ENCODE measurements at places on chromosomes 2 and 18.

GRCh38 chr2:175557810-175558377 is 376.4 kb upstream of the ATP5MC3 start:
- no peak for DNase-seq

GRCh38 chr2:117716505-117716904 is 98.0 kb upstream of the DDX18 start:
- DNase-seq, result no peak

DNA sequence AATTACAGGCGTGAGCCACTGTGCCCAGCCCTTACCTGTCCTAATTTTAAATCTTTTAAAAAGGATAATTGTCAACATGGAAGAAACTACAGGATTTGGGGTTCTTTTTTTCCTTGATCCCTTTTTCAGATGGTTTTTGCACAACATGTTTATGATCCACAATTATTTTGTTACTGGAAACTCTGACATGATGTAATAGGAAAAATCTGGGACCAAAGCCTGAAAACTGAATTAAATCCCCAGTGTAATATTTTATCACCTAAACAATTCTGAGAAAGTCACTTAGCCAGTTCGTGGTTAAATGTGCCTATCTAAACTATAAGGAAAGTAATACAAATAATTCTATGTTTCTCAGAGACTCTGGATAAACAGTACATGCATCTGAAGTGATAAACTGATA is 1649.7 kb downstream of the LRP1B start:
- DNase-seq, result no peak

DNA sequence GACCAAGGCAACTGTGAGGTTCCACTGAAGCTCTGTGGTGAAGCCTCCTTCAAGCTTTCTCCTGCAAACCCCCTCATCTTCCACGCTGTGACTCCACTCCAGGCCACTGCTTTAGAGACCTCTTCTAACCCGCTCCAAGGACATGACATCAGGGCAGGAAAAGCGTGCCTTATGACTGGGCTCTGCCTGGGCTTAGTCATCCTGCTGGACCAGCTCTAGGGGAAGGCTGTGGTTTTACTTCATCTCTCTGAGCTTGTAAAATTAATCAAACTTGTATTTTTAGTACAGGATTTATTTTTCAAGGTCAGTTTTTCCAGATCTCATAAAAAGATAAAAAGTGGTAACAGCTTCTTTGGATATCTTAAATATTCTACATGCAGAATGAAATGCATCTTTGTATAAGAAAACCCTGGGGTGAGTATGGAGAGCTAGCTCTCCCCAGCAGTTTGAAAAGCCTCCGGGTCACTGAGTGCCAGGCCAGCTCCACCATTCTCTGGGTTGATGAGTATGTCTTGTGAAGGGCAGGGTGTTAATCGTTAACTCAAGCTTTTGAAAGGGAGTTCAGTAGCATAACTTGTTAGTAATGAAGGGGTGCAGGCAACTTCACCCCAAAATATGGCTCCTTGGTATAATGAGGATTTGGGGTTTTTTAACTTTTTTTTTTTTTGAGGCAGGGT is 33.1 kb upstream of the YPEL5 start:
- no peak for DNase-seq

DNA sequence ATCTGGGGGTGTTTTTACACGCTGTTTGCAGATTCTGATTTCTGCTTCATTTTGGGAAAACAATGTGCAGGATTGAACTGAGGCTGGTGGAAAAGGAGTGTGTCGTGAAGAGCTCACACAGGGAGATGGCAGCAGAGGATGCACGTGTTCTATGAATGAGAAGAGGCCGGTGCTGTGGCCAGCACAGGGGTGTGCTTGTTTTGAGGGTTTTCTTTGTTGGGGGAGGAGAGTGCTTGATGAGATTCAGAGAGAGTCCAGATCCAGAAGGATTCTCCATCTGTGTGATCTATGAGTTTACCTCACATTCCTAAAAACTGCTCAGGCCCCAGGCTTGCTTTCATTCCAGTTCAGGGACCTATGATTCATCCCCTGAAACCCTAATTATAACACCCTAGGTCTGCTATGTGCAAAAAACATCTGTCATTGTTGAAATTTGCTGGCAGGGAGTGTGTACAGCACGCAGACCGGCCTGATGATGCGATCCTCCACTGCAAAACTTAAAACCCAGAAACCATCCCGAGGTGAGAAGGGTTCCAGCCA is 12.1 kb downstream of the TGFA start:
- no peak for DNase-seq

DNA sequence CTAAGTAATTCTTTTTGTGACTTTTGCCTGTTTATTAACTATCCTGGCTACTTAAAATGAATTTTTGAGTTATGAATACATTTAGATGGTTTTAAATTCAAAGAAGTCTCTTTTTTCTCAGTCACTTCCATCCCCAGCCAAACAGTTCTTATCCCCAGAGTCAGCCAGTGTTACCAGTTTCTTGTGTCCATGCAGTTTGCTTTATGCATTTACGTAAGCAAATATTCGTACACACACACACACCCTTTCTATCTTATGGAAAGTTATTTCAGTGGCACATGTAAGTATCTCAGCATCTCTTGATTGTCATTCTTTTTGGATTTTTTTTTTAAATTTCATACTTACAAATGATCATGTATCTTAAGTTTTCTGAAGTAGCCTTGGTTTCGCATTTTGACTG is 113.2 kb downstream of the NEDD4L start:
- no peak for DNase-seq

- no peak for DNase-seq
These were observed 18.9 kb downstream of the GNLY start for GRCh38 chr2:85712849-85713612.

GRCh38 chr2:226378753-226379705 is 420.6 kb downstream of the IRS1 start:
- DNase-seq, result no peak

- DNase-seq, result peak; percentile 71
These were observed 111.5 kb upstream of the SH3BP4 start for GRCh38 chr2:234840336-234840735.

DNA sequence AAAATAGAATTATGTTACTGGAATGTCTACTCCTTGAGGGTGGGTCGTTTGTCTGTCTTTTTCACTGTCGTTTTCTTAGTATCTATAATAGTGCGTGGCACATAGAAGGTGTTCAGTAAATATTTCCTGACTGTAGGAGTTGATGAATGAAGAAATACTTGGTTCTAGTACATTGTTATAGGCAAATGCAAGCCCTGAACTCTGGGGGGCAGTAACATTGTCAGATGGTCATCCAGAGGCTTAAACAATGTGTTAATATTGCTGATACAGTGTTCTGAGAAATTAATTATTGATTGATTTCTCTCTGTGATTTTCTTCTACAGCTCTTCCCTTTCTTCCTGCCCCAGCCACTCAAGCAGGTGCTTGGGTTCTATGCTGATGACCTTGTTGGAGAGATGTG is 24.4 kb upstream of the THOC1 start:
- no peak for DNase-seq

- DNase-seq, result no peak
These were observed 131.0 kb downstream of the SNTG2 start for GRCh38 chr2:1081451-1082225.

DNA sequence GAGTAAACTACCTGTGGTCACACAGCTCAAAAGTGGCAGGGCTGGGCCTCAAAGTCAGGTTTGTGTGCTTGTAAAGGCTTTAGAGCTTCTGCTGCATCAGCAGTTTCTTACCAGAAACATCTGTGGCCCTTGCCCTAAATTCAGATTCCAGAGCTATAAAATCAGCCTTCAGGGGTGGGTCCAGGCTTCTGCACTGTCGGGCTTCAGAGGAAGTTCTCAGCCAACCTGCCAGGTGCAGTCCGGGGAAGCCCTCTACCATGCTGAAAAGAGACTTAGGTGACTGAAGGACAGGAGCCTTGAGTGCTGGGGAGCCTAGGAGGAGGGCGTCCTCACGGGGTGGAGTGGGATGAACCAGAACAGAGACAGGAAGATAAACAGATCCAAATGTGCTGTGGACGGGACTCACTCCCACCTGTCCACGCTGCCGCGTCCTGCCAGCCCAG is 69.9 kb upstream of the HS6ST1 start:
- DNase-seq, result no peak

DNA sequence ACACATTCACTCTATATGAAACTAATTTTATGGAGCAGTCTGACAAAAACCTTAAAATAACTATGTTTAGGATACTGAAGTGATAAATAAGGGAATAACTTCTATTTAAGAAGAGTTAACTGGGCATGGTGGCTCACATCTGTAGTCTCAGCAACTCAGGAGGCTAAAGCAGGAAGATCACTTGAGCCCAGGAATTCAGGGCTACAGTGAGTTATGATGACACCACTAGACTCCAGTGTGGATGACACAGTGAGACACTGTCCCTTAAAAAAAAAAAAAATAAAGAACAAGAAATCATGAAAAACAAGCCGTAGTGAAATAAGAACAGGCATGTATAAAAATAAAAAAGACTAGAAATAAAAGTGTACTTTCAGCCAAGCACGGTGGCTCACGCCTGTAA is 82.0 kb downstream of the THADA start:
- DNase-seq, result no peak

DNA sequence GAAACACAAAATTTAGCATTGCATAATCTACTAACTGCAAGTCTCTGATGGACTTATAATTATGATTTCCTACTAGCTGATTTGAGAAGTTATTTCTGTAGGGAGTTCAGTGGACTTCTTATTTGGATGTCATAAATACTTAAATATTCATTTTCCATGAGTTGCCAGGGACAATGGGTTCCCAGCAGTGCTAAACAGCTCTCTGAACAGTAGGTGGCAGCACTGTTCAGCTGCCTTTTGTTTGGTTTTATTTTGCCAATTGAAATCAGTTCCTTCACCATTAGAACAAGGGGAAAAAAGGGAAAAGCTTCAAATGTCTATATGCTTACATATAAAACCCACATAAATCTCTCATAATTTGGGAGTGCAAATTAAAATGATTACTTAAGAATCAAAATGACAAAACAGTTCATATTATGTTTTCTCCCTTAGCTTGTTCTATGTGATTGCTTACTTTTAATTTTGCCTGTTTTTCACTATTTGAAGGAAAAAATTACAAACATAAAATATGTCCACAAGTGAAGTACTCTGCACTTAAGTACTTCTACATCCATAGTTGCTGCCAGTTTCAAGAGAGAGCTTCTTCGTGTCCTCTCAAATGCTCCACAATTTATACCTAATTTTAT is 898.9 kb downstream of the CPS1 start:
- DNase-seq, result peak; percentile 20

- DNase-seq, result no peak
These were observed 255.8 kb upstream of the HNRNPA3 start for GRCh38 chr2:176956791-176957190.

GRCh38 chr2:134778372-134778771 is 59.6 kb upstream of the TMEM163 start:
- DNase-seq, result no peak

- DNase-seq, result no peak
These were observed 24.8 kb downstream of the DYNC1I2 start for GRCh38 chr2:171712051-171712450.

DNA sequence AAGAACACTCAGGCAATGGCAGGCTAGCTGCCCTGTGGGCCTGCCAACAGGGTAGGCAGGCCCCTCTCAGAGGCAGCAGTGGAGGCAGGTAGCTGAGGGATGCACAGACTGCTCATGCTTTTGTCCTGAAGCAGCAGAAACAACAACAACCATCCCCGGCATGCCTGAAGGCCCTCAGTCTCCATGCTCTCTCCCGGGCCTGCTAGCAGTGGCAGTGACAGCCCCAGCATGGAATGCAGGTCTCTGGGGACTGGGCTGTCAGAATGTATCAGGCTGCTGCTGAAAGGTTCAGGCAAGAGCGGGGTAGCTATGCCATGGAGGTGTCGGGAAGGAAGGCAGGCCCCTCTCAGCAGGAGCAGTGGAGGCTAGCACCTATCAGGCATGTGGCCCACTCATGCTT is 209.8 kb downstream of the KCNJ3 start:
- peak; percentile 2 for DNase-seq

- peak; percentile 65 for DNase-seq
These were observed 781 bp upstream of the SOX11 start for GRCh38 chr2:5691221-5691984.

GRCh38 chr18:55141318-55141717 is 182.1 kb upstream of the CCDC68 start:
- DNase-seq, result no peak

GRCh38 chr2:1505031-1505441 is 91.8 kb downstream of the TPO start:
- DNase-seq, result no peak

DNA sequence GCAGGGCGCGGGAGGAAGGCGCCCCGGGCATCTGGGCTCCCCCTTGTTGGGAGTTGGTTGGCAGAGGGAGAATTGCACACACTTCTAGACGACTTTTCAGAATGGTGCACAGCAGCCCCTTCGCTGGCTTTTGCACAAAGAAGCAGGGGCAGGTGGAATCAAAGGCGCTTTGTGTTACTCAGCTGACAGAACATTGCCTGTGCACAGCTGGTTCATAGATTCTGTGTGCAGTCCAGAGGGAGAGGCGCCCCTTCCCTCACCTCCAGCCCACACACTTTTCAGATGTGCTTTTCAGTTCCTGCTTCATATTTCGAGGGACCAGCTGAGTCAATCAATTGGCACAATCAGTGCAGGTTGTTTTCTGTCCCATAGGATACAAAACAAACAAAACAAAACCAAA is 348.4 kb upstream of the RAB12 start:
- no peak for DNase-seq

DNA sequence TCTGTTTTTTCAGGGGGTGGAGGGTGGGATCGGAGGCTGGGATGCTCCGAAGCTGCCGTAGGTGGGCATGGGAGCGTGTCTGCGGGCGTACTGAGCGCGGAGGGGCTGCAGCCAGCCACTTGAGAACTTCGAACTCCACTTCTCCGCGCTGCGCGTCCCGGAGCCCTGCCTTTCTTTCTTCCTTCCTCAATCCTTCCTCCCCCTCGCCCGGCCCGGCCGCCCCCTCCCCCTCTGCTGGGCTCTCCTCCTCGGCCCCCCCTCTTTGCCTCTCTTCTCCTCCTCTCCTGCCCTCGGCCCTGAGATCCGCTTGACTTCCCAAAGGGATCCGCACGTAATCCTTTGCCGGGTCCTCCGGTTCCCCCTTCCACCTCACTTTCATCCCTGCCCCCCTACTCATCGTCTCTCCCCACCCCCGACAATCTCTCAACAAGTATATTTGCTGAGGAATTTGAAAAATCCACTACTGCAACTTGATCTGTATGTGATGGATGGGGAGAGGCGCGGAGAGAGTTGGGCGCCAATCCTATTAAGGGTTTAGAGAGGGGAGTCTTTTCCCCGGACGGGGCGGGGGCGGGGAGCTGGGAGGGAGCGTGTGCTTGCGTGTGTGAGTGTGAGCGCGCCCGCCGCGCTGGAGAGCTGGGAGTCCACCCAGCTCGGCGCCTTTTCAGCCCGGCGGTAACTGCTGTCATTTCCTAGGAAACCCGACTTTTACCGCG is 1.1 kb downstream of the GLI2 start:
- DNase-seq, result peak; percentile 79

GRCh38 chr2:221816566-221816965 is 244.5 kb upstream of the EPHA4 start:
- no peak for DNase-seq

- no peak for DNase-seq
These were observed 67.2 kb downstream of the DDX1 start for GRCh38 chr2:15658911-15659310.

DNA sequence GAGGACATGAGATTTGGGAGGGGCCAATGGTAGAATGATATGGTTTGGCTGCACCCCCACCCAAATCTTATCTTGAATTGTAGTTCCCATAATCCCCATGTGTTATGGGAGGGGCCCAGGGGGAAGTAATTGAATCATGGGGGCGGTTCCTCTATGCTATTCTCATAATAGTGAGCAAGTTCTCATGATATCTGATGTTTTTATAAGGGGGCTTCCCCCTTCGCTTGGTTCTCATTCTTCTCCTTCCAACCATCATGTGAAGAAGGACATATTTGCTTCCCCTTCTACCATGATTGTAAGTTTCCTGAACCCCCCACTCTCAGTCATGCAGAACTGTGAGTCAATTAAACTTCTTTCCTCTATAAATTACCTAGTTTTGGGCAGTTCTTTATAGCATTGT is 37.0 kb upstream of the ERMN start:
- no peak for DNase-seq

Data from NT2/D1 (cell line).